ENCODE measurements at places on chromosomes 11 and 22. TPM values are rescaled to one million over a fixed set of nuclear protein-coding genes. Genes with fewer than 3 reads are reported as not detected.

Gene MMP26
- polyA plus RNA-seq: not detected

DNA sequence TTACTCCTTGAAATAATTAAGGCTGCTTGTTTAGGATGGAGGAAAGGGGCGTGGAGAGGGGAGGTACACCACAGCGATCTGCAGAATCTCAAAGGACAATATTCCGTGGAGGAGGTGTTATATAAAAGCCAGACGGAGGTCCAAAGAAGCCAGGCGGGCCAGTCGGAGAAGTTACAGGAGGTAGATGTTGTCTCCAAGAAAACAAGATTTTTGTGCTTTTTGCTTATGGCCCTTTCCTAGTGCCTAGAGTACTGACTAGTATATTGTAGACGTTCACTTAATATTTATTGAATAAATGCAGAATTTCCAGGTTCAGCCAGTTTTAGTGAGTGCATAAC lies 761 bp downstream of the ZDHHC13 start:
- DNase-seq: no peak

DNA sequence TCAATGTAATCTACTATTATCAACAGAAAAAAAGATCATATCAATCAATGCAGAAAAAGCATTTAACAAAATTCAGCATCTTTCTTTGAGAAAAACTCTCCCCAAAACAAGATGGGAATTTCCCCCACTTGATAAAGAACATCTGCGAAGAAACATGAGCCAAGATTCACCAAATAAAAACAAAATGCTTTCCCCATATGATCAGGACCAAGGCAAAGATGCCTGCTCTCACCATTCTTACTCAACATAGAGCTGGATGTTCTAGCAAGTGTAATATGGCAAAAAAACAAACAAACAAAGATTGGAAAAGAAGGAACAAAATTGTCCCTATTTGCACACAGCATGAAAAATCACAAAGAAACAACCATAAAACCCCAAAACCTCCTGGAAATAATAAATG lies 23.4 kb downstream of the SHANK2 start:
- DNase-seq: no peak

Gene MUC2
- polyA plus RNA-seq: 0.02 TPM

Gene KCNK7
- polyA plus RNA-seq: 0.18 TPM

DNA sequence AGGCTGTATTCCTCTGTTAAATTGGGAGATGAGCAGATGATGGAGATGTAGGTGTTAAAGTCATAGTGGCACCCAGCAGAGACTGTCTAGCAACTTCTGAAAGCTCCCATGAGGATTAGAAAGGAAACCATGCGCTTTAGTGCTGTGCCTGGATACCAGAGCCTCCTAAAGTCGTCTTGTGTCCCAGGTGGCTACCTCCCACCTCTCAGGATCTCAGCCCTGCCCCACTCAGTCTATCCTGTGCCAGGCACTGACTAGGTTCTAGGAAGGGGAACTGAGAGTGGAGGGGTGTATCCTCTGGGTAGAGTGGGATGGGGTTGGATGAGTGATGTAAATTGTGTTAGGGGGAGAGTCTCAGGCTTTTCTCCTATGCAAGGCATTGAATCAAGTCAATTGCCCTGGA lies 60.2 kb downstream of the KIAA1671 start:
- DNase-seq: no peak

GRCh38 chr11:68106165-68106940 lies 14.8 kb downstream of the CHKA start:
- DNase-seq: no peak

- no peak for DNase-seq
Measured at GRCh38 chr11:8335186-8335585, 71.5 kb upstream of the LMO1 start.

Measured in right cardiac atrium (tissue), 5 donors.